Tongue (tissue), 3 donors: ENCODE measurements at places on chromosomes 12 and 14.

DNA sequence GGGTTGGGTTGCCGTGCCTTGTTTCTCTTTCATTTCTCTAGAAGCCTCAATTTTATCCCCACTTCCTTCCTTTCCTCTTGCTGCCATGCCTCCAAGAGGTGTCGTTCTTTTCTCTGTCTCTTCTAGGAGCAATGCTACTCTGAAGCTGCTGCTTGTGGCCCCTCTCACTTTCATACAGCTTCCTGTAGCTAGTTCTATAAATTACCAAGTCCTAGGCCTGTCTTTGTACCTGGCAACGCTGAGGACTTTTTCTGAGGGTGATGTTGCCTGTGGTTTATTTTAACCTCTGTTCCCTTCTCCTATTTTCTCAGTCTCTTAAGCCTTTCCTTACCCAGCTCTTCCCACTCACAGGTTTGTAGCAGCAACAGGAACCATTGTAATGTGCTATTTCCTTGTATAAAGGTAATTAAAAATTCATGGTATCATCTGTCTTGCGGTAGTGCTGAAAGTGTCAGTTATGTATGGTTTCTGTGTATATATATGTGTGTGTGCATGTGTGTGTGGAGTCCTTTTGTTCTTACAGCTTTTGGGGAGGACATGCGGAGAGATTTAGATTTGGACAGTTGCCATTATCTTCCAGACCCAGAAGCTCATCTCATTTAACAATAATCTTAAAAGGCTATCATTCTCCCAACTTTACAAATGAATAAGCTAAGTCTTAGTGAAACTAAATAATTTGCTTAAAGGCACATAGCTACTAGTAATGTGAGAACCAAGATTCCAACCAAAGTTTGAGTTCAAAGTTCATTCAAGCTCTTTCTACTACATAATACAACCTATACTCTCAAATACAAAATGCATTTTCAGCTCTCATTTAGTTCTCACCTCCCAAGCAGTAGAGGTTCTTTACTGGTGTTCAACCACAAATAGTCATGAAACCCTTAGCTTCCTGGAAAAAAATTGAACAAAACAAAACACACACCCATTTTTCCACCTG is 43.8 kb downstream of the DDHD1 start:
- no peak for DNase-seq

GRCh38 chr12:95701275-95701674 is 89.3 kb downstream of the NTN4 start:
- no peak for DNase-seq

- no peak for DNase-seq
These were observed 306.2 kb downstream of the TRHDE start for GRCh38 chr12:72578327-72578726.

GRCh38 chr14:85129921-85130320 is 400.0 kb upstream of the FLRT2 start:
- no peak for DNase-seq

GRCh38 chr14:45227566-45227965 is 25.4 kb downstream of the MIS18BP1 start:
- DNase-seq, result no peak

GRCh38 chr12:58764100-58764953 is 156.0 kb downstream of the LRIG3 start:
- no peak for DNase-seq

DNA sequence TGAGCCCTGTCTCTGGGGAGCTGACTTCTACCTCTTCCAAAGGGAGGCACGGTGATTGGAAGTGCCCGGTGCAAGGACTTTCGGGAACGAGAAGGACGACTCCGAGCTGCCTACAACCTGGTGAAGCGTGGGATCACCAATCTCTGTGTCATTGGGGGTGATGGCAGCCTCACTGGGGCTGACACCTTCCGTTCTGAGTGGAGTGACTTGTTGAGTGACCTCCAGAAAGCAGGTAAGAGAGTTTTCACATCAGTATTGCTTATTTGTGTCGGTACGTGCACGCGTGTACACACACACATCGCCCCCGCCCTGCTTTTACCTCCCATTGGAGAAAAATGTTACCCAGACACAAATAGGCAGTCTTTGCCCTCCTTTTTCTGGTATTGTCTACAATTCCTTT is 13.7 kb downstream of the PFKM start:
- no peak for DNase-seq

GRCh38 chr12:113194971-113195391 is 9.5 kb downstream of the RITA1 start:
- peak; percentile 43 for DNase-seq

DNA sequence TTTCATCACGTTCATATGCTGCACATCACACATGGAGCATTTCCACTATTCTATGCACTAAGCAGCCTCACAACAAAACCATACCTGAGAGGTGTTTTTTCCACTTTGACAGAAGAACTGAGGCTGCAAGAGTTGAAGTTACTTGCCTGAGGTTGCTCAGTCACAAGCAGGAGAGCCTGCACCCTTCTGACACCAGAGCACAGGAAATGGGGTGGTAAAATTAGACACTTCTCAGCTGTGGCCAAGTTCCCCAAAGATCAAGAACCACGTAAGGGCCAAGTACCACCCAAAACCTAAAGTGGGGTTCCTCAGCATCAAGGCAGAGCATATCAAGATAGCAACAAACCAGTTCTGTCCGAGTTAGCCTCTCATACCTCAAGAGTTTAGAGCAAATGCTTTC is 185.8 kb downstream of the CAPZA3 start:
- DNase-seq, result no peak

DNA sequence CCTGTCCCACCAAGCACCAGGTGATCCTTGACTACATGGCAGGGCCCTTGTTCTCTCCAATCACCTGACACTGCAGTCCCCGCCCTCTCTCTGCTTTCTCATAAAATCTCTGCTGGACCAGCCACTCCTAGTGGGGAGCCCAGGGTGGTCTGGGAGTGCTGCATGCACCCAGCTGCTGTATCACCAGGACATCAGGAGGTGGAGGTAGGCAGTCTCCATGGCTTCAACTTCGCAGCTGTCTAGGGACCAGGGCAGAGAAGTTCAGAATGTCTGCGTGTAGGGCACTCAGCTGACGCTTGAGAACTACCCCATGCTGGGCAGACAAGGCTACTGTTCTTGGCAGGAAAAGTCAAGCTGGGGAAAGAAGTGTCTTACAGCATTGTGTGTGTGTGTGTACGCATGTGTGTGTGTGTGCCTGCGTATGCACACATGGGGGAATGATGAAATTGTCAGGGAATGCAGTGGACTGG is 2.6 kb downstream of the WSCD2 start:
- DNase-seq, result no peak

GRCh38 chr12:31961137-31961536 is 1.9 kb downstream of the RESF1 start:
- no peak for DNase-seq

- DNase-seq, result no peak
These were observed 107.2 kb downstream of the RAD51B start for GRCh38 chr14:67926821-67927220.

DNA sequence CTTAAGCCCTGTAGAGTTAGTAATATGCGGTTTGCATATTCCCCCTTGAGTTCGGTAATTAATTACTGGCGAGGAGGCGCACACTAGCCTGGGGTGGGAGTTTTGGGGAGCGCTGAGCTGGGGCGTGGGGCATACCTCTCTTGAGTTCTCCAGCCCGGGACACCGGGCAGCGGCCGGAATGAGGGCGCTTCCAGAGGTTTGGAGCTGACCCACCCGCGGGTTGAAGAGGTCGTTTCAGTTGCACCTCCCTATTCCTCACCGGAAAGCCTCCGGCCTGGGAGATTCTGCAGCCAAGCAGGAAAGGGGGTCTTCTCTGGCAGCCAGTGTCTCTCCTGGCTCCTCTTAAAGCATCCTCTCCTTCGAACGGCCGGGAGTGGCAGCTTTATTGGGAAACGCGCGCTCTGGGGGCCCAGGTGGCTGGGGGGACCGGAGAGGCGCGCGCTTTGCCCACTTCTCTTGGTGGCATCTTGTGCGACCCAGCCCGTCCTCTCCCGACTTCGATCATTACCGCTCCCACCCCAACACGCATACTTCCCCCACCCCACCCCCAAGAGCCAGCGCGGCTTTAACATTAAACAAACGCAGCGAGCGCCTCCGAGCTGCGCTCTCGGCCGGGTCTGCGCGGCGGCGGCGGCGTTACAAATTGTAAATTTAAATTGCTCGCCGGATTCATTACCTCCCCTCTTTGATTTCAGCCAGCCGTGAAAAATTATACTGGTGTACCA is 3.9 kb upstream of the LHX5 start:
- DNase-seq, result no peak

DNA sequence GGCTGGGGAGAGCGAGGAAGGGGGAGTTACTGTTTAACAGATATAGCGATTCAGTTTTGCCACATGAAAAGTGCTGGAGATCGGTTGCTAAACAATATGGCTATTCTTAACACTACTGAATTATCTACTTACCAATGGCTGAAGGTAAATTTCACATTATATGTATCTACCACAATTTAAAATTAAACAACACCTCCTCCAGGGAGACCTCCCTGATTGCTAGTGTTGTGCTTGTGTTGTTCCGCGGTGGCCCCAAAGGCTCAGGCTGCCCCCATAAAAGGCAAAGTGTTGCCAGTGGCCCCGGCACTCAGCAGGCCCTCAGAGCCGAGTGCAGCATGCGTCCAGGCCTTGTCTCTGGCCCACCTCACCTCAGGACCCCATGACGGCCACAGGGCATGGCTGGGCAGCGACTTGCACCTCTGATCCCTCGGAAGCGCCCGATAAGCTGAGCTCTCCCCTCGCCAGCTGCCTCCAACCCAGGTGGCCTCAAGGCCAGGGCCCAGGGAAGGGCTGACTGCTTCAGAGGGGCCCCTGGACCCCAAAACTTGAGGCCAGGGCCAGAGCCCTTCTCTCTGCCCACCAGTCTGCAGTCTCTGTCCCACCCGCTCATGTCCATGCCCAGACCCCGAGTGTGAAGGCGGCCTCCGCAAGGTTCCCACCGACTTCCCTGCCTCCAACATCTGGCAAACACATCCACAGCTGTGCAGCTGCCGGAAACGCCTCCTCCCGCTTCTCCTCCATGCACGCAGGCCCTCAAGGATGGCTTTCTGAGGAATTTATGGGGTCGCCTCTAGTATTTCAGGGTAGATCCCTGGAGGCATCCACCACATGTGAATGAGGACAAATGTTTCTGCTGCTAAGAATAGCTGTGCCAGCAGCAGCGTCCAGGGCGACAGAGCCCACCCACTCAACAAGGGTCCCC is 60.0 kb downstream of the NCOR2 start:
- DNase-seq, result peak; percentile 96

GRCh38 chr12:53227341-53227740 is 4.7 kb downstream of the RARG start:
- DNase-seq, result no peak

DNA sequence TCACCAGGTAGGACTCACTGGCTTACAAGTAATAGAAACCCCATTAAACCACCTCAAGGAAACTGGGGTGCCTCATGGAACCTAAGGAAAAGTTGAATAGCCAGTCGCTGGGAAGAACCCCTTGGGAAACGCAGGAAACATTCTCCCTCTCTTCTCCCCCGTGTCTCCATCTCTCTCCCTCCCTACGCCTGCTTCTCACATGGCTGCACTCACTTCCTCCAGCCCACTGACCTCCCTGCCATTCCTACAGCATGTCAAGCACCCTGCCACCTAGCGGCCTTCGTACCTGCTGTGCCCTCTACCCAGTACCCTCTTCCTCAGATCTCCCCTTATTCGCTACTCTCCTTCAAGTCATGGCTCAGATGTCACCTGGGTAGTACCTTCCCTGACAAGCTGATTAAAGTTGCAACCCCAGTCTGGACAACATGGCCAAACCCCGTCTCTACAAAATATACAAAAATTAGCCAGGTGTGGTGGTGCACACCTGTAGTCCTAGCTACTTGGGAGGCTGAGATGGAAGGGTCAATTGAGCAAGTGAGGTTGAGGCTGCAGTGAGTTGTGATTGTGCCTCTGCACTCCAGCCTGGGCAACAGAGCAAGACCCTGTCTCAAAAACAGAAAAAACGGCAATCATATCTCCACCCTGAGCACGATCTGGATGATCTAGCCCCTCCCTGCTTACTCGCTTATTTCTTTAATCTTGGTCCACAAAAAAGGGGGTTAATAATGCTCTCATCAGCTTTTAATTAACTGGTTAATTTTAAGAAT is 6.4 kb upstream of the DTX1 start:
- no peak for DNase-seq

GRCh38 chr12:457676-458075 is 2.1 kb upstream of the B4GALNT3 start:
- DNase-seq, result no peak

DNA sequence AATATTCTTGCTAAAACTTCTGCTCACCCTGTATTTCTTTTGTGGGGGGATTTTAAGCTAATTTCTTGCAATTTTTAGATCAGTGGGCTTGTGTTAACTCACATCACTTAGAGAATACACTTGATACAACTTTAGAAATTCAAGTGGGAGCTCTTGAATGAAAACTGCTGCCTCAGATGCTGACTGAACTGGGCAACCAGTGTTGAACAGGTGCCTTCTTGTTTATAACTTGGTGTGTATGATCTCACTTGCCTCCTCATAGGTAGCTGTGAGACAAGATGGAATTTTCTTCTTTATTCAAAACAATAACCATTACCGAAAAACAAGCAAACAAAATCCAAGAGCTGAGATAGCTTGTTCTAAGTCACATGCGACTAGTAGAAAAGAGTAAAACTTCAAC is 63.5 kb downstream of the FGD4 start:
- peak; percentile 31 for DNase-seq

DNA sequence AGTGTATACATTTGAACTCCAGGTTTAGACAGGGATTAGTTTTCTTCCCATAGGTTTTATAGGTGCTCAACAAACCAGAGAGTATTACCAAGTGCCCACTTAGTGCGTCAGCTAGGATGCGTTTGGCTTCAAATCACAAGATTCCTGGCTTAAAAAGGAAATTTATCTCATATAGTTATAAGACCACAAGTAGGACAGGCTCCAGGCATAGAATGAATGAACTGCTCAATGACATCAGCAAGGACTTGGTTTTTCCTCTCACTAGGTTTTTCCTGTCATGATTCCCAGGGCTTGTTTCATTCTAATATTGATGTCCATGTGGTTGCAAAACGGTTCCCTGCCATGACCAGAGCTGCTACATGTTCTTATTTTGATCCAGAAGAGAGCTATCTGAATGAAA is 6.1 kb upstream of the IRAK3 start:
- DNase-seq, result no peak

- peak; percentile 45 for DNase-seq
These were observed at the start of gene KRT75 for GRCh38 chr12:52434081-52434733. TSS of gene KRT75 (minus strand) at chr12:52434371. CDS start at chr12:52434304, 67 bp downstream.
